Kidney tubule cell (primary cell): ENCODE measurements at places on chromosomes 4 and X.
A peak's percentile ranks its signal among the peaks of the same experiment; 100 is the strongest.

GRCh38 chrX:80663331-80663730, 146.3 kb downstream of the BRWD3 start:
- no peak for DNase-seq

DNA sequence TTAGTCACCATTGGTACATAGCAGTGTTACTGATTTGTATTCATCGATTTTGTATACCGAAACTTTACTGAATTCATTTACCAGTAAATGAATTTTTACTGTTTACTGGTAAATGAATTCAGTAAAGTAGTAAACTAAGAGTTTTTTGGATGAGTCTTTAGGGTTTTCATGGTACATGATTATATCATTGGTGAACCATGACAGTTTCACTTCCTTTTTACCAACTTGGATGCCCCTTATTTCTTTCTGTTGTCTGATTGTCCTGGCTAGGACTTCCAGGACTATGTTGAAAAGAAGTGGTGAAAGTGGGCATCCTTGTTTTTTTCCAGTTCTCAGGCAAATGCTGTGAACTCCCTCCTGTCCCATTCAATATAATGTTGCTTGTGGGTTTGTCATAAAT, 494.9 kb downstream of the GALNTL6 start:
- no peak for DNase-seq

DNA sequence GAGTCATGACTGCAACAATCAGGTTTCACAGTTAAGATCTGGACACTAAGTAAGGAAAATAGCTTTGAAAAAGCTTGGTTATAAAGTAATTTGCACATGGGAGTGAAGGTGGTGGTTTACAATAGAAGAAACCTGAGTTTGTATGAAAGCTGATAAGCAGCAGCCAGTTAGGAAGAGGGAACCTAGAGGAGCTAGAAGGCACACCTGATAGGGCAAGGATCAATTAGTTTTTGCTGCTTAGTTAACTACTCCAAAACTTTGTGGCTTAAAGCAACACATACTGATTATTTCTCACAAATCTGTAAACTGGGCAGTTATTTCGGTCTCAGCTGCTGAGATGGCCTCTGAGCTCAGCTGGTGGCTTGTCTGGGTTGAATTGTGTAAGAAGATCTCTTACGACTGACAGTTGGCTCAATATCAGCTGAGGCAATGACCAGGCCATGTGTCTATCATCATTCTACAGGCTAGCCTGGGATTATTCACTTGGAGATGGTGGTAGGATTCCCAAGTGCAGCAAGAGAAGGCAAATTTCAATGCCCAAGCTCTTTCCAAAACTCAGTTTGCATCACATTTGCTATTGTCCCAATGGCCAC, 255.0 kb upstream of the PITX2 start:
- DNase-seq = no peak

DNA sequence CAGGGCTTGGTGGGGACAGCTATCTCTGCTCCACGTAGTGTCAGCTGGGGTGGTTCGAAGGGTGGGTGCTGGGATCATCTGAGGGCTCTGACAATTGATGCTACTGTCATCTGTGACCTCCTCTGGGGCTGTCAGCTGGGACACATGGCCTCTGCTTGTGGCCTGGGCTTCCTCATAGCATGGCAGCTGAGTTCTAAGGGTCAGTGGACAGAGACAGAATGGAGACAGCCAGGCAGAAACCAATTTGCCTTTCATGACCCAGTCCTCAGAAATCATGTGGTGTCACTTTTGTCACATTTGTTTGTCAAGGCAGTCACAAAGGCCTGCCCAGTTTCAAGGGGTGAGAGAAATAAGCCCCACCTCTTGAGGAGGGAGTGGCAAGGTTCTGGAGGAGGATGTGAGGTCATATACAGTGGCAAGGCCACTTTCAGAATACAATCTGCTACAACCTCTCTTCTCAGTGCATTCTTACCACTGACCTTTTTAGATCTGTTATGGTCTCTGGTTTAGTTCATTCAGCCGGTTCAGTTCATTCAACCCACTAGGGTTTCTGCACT, 103.6 kb upstream of the BCOR start:
- no peak for DNase-seq

DNA sequence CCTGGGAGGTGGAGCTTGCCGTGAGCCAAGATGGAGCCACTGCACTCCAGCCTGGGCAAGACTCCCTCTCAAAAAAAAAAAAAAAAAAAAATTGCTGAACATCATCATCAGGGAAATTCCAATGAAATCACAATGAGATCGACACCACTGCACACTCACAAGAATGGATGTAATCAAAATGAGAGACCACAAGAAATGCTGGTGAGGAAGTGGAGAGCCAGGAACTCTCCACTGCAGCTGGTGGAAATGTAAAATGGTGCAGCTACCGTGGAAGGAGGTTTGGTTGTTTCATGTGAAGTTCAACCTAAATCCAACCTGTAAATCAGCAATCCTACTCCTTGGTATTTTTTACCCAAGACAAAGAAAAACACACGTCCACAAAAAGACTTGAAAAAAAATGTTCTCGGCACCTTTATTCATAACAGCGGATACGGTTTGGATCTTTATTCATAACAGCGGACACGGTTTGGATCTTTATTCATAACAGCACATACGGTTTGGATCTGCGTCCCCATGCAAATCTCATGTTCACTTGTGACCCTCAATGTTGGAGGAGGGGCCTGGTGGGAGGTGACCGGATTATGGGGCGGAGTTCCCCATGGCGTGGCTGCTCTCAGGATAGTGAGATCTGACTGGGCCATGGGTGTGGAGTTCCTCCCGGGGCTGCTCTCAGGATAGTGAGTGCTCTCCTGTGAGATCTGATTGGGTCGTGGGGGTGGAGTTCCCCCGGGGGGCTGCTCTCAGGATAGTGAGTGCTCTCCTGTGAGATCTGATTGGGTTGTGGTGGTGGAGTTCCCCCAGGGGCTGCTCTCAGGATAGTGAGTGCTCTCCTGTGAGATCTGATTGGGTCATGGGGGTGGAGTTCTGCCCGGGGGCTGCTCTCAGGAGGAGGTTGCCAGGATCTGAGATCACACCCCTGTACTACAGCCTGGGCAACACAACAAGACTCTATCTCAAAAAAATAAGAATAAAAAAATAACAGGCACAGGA, 7.7 kb downstream of the GAK start:
- DNase-seq = peak; percentile 78

GRCh38 chr4:185227131-185227551, 17.7 kb downstream of the SNX25 start:
- DNase-seq = peak; percentile 49

GRCh38 chr4:173318240-173318639, 15.9 kb downstream of the HMGB2 start:
- no peak for DNase-seq

GRCh38 chr4:37758226-37758625, 68.3 kb upstream of the PGM2 start:
- DNase-seq = no peak

DNA sequence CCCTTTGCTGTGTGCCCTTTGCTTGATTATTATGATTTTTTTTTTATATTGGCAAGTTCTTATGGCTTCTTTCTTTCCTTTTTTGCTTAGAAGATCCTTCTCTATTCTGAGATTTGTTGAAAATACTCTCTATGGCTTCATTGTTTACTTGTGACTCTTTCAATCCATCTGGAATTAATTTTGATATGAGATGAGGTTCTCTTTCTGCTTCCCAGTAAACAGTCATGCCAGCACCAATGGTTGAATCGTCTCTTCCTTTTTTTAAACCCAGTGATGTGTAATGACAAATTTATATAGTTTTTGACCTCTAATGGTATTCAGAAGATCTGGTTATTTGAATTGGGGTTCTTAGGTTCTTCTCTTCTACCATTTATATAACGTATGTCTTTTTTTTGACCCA, 121.8 kb downstream of the ARHGAP10 start:
- DNase-seq = no peak

- DNase-seq = peak; percentile 19
These were observed 379.9 kb downstream of the ADAM29 start for GRCh38 chr4:175297965-175298565.

DNA sequence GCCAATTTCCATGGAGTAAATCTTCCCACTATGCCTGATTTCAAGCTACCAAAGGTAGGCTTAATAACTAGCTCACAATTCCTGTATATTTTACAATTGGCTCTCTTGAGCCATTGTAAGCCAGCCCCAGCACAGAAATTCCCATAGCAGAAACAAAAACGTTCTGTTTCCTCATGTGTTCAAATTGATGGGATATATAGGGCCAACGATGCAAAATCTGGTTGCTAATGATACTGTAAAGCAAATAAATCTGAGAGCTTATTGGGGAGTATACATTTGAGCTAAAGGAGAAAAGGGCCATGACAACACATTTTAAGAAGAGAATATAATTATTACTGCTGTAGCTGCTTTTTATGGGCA, 267.1 kb upstream of the FTHL17 start:
- DNase-seq = no peak

GRCh38 chr4:85595098-85595775, 120.3 kb downstream of the ARHGAP24 start:
- DNase-seq = no peak

DNA sequence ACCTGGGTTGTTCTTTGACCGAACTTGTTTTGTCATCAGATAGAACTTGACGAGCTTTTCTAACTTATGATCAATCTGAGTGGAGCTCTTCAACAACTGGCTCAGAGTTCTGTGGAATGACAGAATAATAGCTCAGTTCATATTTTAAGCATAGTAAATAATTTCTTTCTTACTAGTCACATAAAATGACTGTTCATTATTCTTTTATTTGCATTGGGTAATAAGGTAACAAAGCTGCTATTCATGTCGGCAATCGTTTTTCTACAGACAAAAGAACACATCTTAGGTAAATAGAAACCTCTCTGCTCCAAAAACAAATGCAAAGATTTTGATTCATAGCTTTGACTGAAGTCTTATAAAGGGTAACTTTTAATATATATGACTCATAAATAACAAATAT, 57.3 kb upstream of the CXCL8 start:
- DNase-seq = no peak

DNA sequence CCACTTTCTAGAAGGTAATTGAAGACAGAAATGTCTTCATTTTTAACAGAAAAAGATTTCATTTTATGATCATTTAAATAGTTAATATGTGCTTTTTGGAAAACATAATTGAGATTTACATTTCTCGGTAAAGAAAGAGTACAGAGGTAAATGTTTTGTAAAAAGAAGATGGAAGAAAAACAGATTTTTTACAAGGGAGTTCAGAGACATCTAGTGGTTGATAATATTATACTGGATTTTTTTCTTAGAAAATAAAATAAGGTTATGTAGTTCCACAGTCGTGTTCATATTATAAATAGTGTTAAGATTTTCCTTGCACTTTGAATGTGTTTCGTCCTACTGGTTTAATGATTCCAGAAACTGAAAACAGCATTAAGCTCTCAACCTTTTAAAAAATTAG, 60.6 kb downstream of the SMARCA1 start:
- no peak for DNase-seq

GRCh38 chr4:8493484-8493883, 52.9 kb downstream of the TRMT44 start:
- no peak for DNase-seq

GRCh38 chrX:9919632-9920172, 47.5 kb upstream of the CLDN34 start:
- DNase-seq = peak; percentile 45
